ENCODE measurements at places on chromosomes 5 and 9.

GRCh38 chr5:81310402-81311063 lies 9.1 kb downstream of the ZCCHC9 start:
- no peak for DNase-seq

- no peak for DNase-seq
These were observed 208.9 kb downstream of the HSPA4 start for GRCh38 chr5:133260715-133261114.

GRCh38 chr5:56908942-56909293 lies 478 bp upstream of the SETD9 start:
- DNase-seq, result peak; percentile 51

DNA sequence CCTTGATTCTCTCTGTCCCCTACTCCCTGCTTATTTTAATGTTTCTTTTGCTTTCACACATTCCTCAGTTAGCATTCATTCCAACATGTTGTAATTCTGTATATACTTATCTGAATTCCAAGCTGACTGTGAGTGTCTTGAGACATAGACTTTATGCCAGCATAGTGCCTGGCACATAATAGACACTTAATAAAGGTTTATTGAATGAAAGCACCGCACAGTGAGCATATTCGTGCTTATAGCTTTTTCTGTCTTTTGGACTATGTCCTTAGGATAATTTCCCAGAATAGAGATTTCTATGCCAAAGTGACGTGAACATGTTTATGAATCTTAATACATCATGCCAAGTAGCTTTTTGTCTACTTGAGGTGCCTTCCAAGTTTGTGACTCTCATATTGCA lies 174.6 kb downstream of the CD180 start:
- DNase-seq, result no peak

GRCh38 chr5:132422720-132423437 lies 53.4 kb downstream of the SLC22A5 start:
- no peak for DNase-seq

DNA sequence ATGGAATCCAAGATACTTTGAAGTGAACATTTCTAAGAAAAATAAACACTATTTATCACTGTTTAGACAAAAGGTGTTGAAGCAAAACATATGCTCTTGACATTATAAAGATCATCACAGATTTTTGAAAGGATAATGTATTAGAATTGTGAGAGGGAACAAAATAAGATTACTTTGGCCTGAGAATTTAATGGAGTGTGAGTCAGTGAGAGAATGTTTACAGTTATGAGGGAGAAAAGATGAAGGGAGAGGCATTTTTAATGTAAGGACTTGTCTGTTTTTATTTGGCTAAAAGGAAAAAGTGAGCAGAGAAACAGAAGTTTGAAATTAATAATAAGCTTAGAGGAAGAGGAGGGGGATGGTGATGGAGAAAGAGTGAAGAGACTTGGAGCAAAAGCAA lies 1010.1 kb downstream of the EFNA5 start:
- DNase-seq, result no peak

DNA sequence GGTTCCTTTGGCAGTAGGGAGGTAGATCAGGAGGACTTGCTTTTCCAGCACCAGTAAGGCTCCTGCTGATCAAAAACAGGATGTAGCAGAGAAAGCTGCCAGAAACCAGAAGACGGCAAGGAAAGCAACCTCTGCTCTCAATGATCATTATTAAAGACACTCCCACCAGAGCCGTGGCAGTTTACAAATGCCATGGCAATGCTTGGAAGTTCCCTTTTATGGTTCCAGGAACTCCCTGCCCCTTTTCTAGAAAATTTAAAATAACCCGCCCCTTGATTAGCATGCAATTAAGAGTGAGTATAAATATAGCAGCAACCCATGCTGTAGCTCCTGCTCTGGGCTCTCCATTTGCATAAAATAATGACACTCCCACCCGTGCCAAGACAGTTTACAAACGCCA lies 16.1 kb downstream of the EQTN start:
- DNase-seq, result no peak

- no peak for DNase-seq
These were observed 274.1 kb downstream of the HSPA4 start for GRCh38 chr5:133325864-133326263.

GRCh38 chr5:54792611-54793404 lies 192.6 kb downstream of the ESM1 start:
- DNase-seq, result no peak

- no peak for DNase-seq
These were observed 463.6 kb downstream of the SPOCK1 start for GRCh38 chr5:137035480-137035878.

DNA sequence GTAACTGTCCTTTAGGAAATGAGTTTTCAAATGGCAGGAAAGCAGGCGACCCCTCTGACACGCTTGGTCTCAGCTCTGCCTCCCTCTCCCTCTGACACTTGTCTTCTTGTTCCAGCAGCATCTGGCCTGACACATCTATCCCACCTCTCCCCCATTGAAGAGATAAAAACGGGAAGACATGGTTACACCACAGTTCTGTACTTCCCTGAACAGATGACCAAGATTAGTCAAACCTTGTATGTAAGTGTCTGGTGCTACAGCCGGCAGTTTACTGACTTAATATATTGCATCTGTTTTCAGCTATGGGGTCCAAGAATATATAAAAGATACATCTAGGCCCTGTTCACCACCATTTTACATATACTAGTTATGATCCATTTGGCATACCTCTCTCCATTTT lies 29.6 kb upstream of the MLLT3 start:
- no peak for DNase-seq

DNA sequence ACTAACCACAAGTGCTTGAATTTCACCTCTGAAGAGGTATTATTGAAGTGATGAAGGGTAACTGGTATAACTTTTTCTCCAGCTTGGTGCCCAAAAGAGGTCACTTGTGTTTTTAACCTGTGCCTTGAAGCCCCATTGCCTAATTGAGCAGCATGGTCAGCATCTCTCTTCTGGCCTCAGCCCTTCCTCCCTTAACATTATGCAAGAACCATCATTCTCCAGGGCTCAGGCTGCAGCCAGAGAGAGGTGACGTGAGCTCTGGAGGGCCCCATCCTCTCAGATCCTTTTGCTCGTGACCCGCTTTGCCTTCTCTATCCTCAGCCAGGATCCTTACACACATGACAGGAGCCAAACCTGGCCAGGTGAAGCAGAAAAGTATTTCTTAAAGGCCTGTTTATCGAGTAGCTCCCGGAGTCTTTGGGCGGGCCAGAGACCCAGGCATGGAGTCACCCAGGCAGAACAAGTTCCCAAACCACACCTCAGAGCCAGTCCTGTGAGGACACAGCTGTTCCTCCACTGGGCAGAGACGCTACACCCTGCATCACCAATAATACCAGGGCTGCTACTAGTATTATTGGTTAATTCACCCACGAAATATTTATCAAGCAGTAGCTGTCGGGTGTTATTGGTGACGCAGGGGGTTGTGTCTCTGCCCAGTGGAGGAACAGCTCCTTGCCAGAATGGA lies 29.6 kb upstream of the BOD1 start:
- DNase-seq, result no peak
